ENCODE measurements at places on chromosomes 2 and 18.

GRCh38 chr2:20398956-20399567, 47.8 kb upstream of the RHOB start:
- no peak for DNase-seq

DNA sequence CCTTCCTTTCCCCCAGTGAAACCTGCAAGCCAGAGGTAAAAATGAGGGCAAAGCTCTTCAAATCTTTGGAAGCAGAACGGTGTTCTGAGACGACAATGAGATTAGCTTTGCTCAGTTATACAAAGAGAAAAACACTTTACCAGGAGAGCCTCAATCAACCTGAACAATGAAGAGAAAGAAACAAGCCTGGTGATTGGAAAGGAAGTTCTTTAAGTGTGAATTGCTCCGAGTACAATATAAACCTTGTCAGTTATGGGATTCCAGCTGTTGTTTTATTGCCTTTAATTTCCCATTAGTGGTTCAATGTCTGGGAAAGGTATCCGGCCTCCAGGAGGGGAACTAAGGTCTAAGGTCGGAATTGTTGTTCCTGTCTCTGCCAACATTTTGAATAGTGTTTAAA, 901.6 kb downstream of the EPHA4 start:
- no peak for DNase-seq

GRCh38 chr18:44981121-44981520, 300.4 kb downstream of the SETBP1 start:
- DNase-seq = no peak

DNA sequence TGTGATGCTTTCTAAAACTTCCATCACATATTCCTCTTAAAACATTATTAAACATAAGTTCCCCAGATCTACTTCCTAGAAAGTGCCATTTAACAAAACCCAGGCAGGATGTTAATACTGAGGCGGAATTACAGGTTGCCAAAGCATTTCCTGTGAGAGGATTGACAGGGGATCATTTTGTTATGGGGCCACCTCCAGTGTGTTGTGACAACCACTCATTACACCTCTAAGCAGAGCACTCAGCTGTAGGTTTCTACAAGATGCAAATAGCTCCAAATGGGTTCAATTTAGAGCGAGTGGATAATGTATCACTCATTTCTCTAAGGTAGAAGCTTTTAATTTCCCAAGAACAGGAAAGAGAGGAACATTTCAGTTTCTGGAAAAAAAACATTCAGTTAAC, 1429.5 kb upstream of the ACVR2A start:
- no peak for DNase-seq

- DNase-seq = no peak
Measured at GRCh38 chr2:181198183-181198864, 217.9 kb downstream of the UBE2E3 start.

- DNase-seq = no peak
Measured at GRCh38 chr18:74198453-74198852, 50.1 kb downstream of the TIMM21 start.

DNA sequence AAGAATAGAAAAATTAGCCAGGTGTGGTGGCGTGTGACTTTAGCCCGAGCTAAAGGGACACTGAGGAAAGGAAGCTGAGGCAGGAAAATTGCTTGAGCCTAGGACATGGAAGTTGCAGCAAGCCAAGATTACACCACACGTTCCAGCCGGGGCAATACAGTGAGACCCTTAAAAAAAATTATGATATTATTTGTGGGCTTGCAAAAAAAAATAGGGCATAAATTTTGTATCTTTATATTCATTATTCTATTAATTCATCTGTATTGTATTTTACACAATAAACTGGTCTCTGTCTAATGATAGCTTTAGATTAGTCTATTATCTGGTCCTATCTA, 18.1 kb downstream of the ORC2 start:
- no peak for DNase-seq

DNA sequence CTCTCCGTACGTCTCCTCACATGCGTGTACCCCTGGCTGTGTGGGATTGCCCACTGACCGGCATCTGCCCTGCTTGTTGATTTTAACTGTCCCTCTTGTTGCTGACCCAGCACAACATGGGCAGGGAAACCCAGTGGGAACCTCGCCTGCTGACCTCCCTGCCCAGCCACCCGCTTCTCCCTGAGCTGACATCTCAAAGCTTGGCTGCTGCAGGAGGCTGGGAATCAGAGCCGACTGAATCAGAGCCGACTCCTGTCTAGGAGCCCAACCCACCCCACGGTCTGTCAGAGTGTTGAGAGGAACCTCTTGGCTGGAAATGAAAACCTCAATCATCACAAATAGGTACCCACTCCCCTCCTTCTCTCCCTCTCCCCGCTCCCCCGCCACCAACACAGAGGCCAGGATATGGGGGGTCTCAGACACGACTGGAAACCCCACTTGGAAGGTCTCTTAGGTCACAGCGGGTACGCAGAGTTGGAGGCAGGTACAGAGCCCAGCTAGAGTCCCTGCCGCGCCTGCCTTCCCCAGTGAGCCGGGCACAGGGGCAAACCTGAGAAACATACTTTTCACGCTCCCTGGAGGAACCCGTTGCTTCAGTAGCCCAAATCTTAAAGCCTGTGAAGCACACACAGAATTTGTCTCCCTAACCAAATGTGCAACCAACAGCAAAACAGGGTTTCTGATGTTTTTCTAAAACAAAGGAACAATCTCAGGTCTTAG, 784 bp downstream of the EDAR start:
- DNase-seq = no peak

- no peak for DNase-seq
Measured at GRCh38 chr18:57767259-57768050, 35.7 kb downstream of the ATP8B1 start.

DNA sequence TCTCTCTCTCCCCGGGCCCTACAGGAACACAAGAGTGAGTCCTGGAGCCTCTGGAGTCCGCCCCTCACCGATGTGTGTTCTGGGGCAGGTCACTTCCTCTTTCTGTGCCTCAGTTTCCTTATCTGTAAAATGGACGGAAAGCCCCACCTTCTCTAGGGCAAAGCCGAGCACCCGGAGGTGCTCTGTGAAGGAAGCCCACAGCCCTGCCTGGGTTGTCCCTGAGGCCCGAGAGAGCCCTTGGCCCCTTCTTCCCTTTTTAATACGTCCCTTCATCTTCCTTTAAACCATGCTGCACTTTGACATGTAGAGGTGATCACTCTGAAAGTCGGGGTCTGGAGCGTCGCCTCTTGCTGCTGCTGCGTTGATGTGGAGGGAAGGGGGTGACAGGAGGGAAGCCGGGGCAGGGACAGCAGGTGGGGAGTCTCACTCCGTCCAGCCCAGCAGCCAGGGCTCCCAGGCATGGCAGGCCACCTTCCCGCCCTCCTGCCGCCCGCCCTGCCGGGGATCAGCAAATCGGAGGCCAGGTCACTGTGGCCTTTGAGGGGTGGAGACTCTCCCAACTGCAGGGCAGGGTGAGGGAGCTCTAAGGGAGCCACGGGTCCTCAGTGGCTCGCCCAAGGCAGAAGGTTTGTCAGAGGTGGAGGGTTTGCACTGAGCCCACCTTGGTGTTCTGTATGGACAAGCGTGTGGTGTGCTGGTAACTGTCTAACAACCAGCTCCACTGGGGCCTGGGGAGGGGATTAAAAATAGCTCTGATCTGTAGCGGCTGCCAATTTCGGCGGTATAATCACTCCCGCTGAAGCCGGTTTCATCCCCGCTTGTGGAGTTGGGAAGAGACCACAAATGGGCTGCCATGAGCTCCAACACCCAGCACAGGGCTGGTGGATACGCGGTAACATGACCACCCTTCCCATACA, 135.9 kb upstream of the ID2 start:
- DNase-seq = no peak

GRCh38 chr2:45843136-45843535, 191.7 kb downstream of the PRKCE start:
- no peak for DNase-seq

- peak; percentile 24 for DNase-seq
Measured at GRCh38 chr2:73907840-73908452, 15.1 kb downstream of the ACTG2 start.

DNA sequence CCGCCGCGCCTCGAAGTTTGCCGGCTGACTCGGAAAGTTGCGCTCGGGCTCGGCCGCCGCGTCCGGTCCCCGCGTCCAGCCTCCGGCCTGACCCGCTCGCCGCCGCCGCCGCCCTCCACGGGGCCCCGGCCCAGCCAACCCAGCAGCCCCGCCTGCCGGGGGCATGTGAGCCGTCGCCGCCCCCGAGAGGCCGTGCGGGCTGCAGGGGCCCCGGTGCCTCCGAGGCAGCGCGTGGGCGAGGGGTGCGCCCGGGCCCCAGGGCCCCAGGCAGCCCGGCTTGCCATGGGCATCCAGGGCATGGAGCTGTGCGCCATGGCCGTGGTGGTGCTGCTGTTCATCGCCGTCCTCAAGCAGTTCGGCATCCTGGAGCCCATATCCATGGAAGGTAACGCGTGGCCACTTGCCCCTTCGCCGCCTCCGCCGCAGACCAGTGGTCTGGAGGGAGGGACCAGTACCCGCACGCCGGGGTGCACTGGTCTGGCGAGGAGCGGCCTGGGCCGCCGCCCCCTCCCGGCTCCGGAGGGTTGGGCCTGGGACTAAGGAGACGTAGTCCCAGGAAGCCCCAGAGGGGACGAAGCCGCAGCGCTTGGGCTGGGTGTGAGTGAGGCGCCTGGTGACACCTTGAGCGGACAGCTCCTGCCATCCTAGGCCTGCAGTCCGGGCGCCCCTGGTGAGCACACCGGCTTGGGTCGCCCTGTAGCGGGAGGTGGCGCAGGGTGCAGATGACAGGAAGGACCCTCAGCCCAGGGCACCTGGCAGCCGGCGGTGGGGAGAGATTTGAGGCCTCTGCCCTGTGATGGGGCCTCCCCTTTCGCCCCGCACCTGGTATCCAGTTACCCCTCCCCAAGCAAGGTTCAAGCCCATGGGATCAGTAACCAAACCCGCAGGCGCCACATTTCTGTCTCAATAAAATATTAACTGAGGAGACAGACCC, 49.9 kb downstream of the KCNIP3 start:
- DNase-seq = no peak

- no peak for DNase-seq
Measured at GRCh38 chr2:50006327-50006726, 852.0 kb upstream of the FSHR start.

Data from activated effector memory CD4-positive, alpha-beta T cell treated with Interleukin-2 at 50 U/mL for 16 hours (primary cell).